ENCODE measurements at places on chromosomes 11 and 22. TPM values are rescaled to one million over a fixed set of nuclear protein-coding genes. Genes with fewer than 3 reads are reported as not detected.

GRCh38 chr22:25875461-25875860, 133.5 kb downstream of the MYO18B start:
- no peak for DNase-seq
- H3K4me3 ChIP-seq = no peak overlapping the region
- H3K36me3 ChIP-seq = no peaks in the 10 kb centered on the region
- H3K27ac ChIP-seq = no peak overlapping the region

The GAL3ST1 gene
- total RNA-seq = 11.2 TPM

DNA sequence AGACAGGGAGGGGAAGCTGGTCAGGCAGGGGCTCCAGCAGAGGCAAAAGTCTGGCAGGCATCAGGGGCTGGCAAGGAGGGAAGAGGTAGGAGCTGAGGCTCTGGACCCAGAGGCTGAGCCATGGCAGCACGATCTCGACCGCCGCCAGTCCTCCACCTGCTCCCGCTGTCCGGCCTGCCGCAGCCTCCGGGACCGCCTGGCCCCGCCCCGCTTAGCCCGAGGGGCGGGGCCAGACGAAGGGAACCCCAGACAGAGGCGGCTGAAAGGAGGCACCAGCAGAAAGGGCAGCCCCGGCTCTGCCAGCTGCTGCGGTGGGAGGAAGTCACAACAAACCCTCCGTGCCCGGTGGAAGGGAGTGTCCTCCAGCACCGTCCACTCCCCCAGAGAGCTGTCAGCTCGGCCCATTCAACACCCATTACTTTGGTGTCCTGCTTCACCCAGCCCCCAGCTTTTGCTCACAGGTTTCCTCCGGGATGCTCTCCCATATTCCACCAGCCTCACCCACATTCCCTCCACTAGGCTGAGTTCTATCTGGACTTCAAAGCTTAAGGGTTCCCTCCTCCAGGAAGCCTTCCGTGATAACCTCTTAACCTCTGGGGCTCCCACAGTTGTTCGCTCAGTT, at the start of gene MFNG:
MFNG (minus strand) TSS at position 161 of the 622 bp plus-strand sequence. CDS start 207 bp downstream, outside the sequence.
- no peaks in the 10 kb centered on the region for H3K27me3 ChIP-seq
- H3K27ac ChIP-seq = peak within 1 kb of the TSS; percentile 47
- H3K4me3 ChIP-seq = peak within 1 kb of the TSS; percentile 56
- H3K4me1 ChIP-seq = peaks cover 54% of the 10 kb centered on the region
- no peaks in the 10 kb centered on the region for H3K36me3 ChIP-seq

DNA sequence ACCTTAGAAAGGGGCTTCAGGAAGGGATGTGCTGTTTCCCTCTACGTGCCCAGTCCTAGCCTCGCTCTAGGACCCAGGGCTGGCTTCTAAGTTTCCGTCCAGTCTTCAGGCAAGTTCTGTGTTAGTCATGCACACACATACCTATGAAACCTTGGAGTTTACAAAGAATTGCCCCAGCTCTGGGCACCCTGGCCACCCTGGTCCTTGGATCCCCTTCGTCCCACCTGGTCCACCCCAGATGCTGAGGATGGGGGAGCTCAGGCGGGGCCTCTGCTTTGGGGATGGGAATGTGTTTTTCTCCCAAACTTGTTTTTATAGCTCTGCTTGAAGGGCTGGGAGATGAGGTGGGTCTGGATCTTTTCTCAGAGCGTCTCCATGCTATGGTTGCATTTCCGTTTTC, 2.2 kb upstream of the TAGLN start:
- H3K4me1 ChIP-seq = peaks cover 36% of the 10 kb centered on the region
- DNase-seq = no peak
- H3K36me3 ChIP-seq = no peaks in the 10 kb centered on the region
- H3K4me3 ChIP-seq = no peak overlapping the region
- H3K27ac ChIP-seq = peak overlapping the region; percentile 86

The OR52E8 gene
- not detected for total RNA-seq

The UPB1 gene
- total RNA-seq = 0.09 TPM
